ENCODE measurements at places on chromosomes 4 and X.

GRCh38 chr4:41538887-41539498 is 1.0 kb downstream of the LIMCH1 start:
- DNase-seq, result peak; percentile 71

DNA sequence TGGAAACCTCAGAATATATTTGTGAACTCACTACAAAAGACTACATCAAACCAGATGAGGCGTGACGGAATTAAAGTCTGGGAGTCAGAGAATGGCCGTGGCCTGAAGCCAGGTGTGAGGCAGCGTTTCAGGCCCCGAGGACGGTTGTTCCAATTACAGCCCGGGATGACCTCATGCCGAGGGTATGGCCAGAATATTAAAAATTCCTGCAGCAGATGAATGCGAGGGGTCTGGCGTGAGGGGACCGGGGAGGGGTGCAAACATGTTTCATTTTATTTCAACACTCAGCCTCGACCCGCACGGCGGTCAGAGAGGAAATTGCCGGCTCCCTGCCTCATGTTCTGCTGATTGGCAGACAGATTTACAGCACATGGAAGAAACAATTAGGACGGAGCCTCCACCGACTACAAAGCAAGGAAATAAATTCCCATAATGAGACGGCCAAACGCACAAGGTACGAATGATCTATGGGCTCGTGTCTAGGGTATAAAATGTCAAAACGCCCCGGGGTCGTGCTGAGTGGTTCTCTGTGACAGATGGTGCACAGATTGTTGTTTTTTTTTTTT is 289.7 kb downstream of the SHOX start:
- DNase-seq, result no peak

- DNase-seq, result no peak
Observed at GRCh38 chr4:174055344-174055743, 228.1 kb downstream of the FBXO8 start.

- DNase-seq, result no peak
Observed at GRCh38 chr4:2646396-2647149, 109.6 kb downstream of the TNIP2 start.

DNA sequence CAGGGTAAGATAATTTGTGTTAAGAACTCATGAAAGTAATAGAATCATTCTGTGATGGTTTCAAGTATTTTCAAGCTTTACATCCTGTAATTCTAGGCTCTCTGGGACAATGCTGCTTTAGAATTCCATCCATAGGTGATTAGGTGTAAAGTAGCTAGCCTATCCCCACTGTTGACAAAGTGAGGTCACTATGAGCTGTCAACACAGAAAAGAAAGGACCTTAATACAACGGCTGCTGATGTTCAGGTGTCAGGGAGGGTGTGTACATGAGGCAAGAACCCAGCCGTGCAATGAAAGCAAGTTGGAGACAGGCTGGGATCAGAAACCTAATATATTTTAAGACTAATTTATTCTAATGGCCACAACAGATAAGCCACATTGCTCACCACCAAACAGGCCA is 36.8 kb upstream of the SH3RF1 start:
- DNase-seq, result peak; percentile 4

Measured in HT1080 (cell line).